ENCODE measurements at places on chromosomes 12 and 14. TPM values are rescaled to one million over a fixed set of nuclear protein-coding genes. Genes with fewer than 3 reads are reported as not detected.
A peak's percentile ranks its signal among the peaks of the same experiment; 100 is the strongest.

C12orf56 gene
- total RNA-seq, result not detected

DNA sequence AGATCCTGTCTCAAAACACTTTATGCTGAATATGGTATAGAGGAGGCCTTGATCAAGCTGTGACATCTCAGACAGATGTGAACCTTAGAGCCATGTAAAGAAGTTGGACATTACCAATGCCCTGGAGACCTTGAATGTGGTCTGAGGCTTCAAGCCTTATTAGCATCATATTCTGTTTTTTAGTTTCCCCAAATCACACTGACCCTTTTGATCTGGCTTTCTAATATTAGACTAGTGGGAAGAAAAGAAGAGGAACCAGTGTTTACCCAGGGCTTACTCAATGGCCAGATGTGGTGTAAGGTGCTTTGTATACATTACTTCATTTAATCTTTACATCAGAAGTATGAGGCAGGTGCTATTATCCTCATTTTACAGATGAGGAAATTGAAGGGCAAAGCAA lies 10.6 kb upstream of the TBPL2 start:
- DNase-seq, result no peak
- no peak overlapping the region for H3K4me3 ChIP-seq
- H3K36me3 ChIP-seq, result no peaks in the 10 kb centered on the region
- no peak overlapping the region for H3K27ac ChIP-seq
- peaks cover 12% of the 10 kb centered on the region for H3K4me1 ChIP-seq
- H3K27me3 ChIP-seq, result no peaks in the 10 kb centered on the region

GCH1 gene
- 136 TPM for total RNA-seq

GRCh38 chr14:95784137-95784536 lies 70.2 kb upstream of the TCL1A start:
- H3K4me3 ChIP-seq, result no peak overlapping the region
- no peaks in the 10 kb centered on the region for H3K4me1 ChIP-seq
- no peaks in the 10 kb centered on the region for H3K36me3 ChIP-seq
- H3K27me3 ChIP-seq, result no peaks in the 10 kb centered on the region

- no peaks in the 10 kb centered on the region for H3K27me3 ChIP-seq
- peaks cover 34% of the 10 kb centered on the region for H3K4me1 ChIP-seq
- DNase-seq, result no peak
- H3K4me3 ChIP-seq, result peak overlapping the region; percentile 10
- H3K36me3 ChIP-seq, result no peaks in the 10 kb centered on the region
Observed at GRCh38 chr12:47360771-47361388, 281.1 kb upstream of the AMIGO2 start.

GRCh38 chr12:39032034-39032433 lies 126.6 kb upstream of the CPNE8 start:
- H3K27ac ChIP-seq, result no peak overlapping the region
- no peak for DNase-seq
- H3K27me3 ChIP-seq, result no peaks in the 10 kb centered on the region

GPR84 gene
- 0.29 TPM for total RNA-seq

DNA sequence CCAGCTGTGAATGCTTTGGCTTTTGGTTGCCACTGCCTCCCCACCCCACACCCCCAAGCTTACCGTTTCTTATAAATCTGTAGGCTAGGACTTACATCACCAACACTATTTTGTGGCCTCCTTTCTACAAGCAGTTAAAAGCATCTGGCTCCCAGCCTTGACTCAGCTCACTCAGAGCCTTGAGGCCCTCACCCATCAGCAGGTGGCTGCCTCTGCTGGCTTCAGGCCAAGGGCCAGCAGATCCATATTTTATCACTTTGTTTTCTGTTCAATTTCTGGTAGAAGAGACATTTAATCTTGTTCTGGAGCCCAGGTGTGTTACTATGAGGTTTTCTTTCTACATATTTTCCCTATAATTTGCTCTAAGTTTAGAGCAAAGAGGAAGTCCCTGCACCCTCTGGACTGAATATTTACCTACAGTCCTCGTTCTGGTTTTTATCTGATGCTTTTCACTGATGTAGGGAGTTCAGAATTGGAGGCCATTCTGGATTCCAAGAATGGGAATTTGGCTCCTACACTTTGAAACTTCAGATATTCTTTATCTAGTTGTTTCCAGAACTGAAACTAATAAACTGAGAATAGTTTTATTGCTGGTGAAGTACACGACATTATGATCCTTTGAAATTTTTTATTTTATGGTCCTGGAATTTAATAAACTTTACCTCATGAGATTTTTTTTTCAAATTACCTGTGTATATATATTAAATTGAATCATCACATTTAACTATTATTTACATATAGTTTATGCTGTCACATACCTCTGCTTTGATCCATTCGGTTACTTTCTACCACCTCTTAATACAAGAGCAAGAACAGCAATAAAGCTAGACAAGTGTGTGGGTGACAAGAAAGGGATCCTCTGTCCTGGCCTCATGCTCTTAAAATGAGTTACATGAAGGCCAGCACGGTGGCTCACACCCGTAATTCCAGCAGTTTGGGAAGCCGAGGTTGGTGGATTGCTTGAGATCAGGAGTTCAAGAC lies 22.2 kb downstream of the PLBD1 start:
- peaks cover 5% of the 10 kb centered on the region for H3K27me3 ChIP-seq
- DNase-seq, result no peak
- H3K36me3 ChIP-seq, result no peaks in the 10 kb centered on the region
- H3K4me1 ChIP-seq, result peaks cover 8% of the 10 kb centered on the region

- H3K4me1 ChIP-seq, result no peaks in the 10 kb centered on the region
- no peak overlapping the region for H3K4me3 ChIP-seq
- H3K27ac ChIP-seq, result no peak overlapping the region
- no peaks in the 10 kb centered on the region for H3K36me3 ChIP-seq
- no peak for DNase-seq
Observed at GRCh38 chr14:93381644-93382043, 34.7 kb downstream of the COX8C start.

KRT71 gene
- total RNA-seq, result not detected

DNA sequence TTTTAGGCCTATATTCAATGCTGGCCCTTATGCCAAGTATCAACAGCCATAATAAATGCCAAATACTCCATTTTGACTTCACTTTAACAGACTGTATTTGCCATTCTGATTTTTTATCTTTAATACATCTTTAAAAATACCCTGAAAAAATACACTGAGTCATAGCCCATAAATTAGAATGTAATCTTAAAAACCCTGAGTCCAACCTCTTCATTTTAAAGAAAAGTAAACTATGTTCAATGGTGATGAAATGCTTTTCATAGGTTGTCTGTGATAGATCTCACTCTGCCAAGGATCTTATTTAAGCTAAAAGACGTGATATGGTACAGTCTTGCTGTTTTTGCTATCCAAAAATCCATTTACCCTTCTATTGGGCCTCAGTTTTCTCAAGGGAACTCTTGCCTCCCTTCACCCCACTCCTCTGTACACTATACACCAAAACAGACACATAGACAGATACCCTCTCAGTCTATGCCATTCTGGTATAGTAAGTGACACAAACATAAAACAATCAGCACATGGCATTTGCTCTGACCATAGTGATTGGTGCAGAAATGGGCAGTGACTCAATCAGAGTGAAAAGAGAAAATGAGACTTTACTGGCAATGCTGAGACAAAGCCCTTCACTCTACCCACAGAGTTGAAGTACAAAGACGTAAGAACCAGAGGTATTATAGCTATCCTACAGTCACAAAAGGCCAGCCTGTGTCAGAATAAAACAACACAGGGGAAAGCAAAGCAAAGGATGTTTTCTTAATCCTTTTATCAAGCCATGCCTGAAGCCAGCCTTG lies 49.1 kb downstream of the BTG1 start:
- H3K36me3 ChIP-seq, result no peaks in the 10 kb centered on the region
- no peak overlapping the region for H3K27ac ChIP-seq
- no peak for DNase-seq
- no peak overlapping the region for H3K4me3 ChIP-seq

DNA sequence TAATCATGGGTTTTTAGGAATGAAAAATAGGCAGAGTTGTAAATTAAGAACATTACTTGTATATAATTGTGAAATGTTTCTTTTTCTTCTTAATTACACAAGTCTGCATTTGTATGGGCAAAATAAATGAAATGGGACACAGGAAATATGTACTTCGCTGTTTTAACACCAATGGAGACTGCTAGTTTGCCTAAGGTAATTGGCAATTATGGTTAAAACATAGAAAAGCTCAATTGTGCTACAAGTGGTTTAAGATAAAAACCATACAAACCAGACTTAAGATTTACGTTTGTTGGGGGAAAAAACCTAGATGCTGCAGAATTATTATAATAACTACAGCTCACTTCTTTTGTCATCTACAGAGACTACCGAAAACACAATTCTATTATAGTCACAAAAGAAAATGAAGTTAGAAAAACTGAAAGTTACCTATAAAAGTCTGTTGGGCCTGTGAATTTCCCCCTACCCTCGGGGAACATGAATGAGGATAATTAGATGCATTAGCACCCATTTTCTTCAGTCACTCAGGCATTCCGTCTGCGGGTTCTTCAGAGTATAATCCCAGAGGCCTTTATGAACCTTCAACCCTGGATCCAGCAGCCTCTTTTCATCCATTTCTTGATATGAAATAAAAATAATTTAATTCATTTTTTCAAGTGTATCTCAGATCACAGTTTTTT lies 37.2 kb downstream of the BTBD7 start:
- DNase-seq, result no peak
- H3K4me1 ChIP-seq, result peaks cover 5% of the 10 kb centered on the region
- no peaks in the 10 kb centered on the region for H3K27me3 ChIP-seq
- H3K4me3 ChIP-seq, result no peak overlapping the region
- no peak overlapping the region for H3K27ac ChIP-seq
